ENCODE measurements at places on chromosomes 3 and 15. TPM values are rescaled to one million over a fixed set of nuclear protein-coding genes. Genes with fewer than 3 reads are reported as not detected.

C2CD4A gene
- total RNA-seq = not detected

GABRG3 gene
- total RNA-seq = not detected

GREM1 gene
- total RNA-seq = 8.6 TPM

IGSF10 gene
- total RNA-seq = 4.0 TPM

UBAP1L gene
- 1.2 TPM for total RNA-seq

NR2E3 gene
- not detected for total RNA-seq

MOBP gene
- not detected for total RNA-seq

PAK6 gene
- total RNA-seq = not detected

DNA sequence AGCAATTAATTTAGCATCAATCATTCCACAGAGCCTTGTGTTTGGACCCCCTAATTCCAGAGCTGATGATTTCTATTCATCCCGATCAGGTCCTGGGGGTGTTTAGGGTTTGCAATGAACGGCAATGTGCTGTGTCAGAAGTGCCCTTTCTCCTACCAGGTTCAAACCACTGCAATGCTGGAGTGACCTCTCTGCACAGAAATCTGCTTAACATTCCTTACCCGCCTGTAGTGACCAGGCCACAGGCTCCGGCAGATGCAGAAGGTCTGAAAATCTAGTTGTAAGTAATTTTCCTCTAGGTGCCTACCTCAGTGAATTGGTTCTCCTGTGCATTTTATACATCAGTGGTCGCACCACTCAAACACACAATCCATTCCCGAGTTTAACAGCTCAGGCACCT, 725.3 kb upstream of the CFAP20DC start:
- DNase-seq = no peak

DNA sequence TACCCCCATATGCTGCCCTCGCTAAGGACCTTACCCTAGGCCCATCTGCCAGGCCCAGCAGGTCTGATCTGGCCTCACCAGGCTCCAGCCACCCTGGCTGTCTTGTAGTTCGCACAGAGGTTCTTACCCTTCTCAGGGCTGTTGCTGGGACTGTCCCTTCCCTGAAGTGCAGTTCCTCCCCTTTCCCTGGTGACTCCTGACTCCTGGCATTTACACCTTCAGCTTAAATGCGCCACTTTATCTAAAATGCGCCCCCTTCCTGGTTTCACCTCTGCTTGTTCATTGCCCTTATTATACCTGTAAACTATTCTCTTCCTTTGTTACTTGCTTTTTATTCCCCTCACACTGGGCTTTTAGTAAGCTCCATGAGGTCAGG, 835 bp upstream of the TTLL3 start:
- no peak for DNase-seq

- DNase-seq = no peak
Measured at GRCh38 chr3:149004622-149005021, 13.3 kb downstream of the GYG1 start.

- DNase-seq = no peak
Measured at GRCh38 chr15:100159436-100159835, 182.3 kb downstream of the ADAMTS17 start.

GRCh38 chr3:104132566-104133403, 1233.9 kb upstream of the ALCAM start:
- no peak for DNase-seq

DNA sequence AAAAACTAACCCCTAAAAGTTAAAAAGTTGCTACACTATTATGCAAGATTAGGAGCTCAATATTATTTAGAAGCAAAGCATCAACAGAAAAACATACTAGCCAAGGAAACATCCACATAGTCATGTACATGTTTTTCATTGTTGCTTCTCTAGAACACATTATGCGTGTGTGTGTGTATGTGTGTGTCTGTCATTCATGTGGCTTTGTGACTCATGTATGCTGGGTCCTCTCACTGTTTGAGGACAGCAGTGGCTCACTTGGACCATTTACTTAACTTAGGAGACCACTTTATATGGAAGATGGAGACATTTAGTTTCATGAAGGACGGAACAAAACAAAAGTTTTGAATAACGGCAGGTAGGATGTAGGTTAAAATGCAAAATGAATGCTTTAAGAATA, 219.4 kb upstream of the THBS1 start:
- DNase-seq = no peak

DNA sequence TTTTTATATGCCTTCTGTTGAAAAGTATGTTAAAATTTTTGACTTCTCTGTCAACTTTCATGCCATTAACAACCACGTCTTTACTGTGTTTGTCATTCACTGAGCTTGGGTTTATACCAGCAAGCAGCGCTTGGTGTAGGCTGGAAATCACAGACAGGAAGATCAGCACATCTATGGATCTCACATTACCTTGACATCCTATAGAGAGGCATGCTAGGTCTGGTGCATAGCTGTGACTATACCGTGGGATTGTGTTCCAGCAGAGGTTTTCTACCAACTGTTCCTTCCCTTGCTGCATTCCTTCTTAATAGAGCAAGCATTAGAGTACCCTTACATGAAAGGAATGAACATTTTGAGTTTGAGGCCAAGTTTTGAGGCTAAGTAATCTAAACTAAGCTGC, 53.0 kb downstream of the DZIP3 start:
- no peak for DNase-seq

DNA sequence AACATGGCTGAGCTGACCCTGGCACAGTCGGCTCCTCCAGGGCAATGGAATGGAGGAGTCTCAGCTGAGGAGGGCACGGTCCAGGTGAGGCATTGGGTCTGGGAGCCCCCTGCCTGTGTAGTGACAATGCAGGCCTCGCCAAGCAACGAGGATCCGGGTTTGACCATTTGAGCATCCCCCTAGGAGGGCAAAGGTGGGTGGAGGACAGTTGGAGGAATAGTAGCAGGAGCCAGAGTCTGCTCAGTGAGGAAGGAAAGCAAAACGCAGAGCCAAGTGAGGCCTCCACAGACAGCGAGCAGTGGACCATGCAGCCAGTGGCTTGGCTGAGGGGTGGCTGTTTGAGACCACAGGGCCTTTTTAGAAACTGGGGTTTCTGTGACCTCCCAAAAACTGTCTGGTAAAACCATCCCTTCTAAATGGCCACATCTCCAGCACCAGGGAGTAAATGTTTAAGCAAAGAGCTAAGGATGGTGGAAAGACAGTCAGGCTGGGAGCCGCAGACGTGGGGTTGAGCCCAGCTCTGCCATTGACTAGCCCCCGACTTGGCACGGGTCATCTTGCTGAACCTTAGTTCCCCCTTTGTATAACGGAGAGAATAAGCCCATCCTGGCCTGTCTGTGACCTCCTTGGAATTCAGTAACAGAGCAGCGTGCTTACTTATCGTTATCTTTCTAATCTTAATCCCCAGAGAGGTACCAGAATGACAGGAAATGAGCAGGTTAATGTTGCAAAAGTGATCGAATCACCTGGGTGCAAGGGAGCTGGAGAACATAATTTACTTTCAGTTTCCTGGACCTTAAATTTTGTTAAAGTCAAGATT, 46.8 kb downstream of the CMTM6 start:
- DNase-seq = peak; percentile 74

- DNase-seq = no peak
Measured at GRCh38 chr3:127041933-127042332, 59.0 kb downstream of the PLXNA1 start.

- DNase-seq = no peak
Measured at GRCh38 chr3:49666592-49666991, 7.6 kb upstream of the APEH start.

GRCh38 chr15:63439536-63440264, 58.1 kb upstream of the CA12 start:
- DNase-seq = no peak

GRCh38 chr3:135106445-135106844, 311.4 kb downstream of the EPHB1 start:
- no peak for DNase-seq

DNA sequence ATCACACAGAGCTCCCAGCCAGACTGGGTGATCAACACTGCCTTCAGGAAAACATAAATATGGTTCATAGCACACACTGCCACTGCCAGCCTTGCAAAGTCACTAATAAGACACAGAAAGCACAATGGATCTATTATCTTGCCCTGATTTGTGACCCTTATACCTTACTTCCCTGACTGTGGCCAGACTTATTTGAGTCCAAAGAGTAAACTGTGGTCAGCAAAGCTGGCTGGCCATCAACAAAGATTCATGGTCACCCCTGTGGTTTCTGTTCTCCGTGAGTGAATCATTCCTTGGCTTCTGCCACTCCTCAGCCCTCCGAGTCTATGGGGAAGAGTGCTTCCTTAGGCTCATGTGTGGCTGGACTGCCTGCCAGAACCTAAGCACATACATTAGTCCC, 437.7 kb downstream of the RAP2B start:
- no peak for DNase-seq

- no peak for DNase-seq
Measured at GRCh38 chr3:21328711-21329390, 422.2 kb downstream of the ZNF385D start.

- no peak for DNase-seq
Measured at GRCh38 chr15:72847033-72847432, 63.5 kb upstream of the ADPGK start.

DNA sequence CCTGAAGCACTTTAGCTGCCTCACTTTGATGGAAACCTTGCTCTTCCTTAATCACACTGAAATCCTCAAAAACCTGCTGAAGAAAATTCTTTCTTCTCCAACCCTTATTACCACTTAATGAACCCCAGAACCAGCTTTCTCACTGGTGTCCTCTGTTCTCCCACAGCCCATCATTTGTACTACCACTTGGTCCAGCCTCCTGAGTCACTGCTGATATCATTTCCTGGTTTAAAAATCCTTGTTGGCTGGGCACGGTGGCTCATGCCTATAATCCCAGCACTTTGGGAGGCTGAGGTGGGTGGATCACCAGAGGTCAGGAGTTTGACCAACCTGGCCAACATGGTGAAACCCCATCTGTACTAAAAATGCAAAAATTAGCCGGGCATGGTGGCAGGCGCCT, 418.6 kb upstream of the KCNMB2 start:
- no peak for DNase-seq

DNA sequence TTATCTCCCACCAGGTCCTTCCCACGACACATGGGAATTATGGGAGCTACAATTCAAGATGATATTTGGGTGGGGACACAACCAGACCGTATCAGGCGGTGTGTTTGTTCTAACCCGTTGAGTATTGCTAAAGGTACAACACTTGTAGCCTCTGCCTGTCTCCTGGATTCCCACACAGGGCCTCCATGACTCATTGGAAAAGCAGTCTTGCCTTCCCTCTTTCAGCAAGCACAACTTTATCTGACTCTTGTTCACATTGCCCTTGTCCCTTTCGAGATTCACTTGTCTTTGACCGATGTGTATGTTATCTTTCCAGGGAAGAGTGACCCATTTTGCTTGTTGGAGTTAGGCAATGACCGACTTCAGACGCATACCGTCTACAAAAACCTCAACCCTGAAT, 152.3 kb downstream of the MCTP2 start:
- no peak for DNase-seq

- peak; percentile 24 for DNase-seq
Measured at GRCh38 chr3:16828815-16829214, 55.9 kb upstream of the PLCL2 start.

DNA sequence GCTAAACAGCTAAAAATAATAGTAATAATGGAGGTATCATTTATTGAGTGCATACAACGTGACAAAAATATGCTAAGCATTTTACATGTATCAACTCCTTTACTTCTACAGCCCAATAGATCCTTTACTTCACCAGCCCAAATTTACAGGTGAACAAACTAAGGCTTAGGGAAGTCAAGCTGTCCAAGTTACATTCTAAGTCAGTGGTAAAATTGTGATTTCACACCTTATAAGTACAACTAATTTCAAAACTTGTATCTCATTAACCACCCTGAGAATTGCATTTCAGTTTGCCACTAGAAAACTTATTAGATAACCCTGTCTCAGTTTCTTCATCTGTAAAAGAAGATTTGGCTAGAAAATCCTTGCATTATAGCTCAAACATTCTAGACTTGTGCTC, 10.7 kb downstream of the SLC33A1 start:
- DNase-seq = no peak

DNA sequence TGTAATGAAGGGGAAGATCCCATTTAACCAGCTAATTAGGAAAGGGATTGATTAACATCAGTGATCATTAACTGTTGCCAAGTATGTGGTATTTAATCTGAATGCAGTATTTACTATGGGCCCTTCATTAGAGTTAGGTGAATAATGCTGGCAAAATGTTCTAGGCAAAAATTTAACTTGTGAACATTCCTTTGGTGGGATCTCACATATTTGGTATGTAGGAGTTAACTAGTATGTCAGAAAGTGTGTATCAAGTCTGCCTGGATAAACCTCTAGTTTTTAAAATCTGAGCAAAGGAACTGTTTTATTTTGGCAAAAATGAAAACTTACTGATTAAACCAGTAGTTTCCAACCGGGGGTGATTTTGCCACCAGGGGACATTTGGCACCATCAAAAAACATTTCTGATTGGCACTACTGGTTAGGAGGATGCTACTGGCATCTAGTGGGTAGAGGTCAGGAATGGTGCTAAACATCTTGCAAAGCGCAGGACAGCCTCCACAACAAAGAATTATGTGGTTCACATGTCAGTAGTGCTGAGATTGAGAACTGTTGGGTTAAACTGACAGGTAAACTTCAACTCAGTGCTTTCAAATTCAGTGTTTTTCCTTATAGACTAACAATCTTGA, 22.5 kb downstream of the LRTM1 start:
- DNase-seq = no peak

DNA sequence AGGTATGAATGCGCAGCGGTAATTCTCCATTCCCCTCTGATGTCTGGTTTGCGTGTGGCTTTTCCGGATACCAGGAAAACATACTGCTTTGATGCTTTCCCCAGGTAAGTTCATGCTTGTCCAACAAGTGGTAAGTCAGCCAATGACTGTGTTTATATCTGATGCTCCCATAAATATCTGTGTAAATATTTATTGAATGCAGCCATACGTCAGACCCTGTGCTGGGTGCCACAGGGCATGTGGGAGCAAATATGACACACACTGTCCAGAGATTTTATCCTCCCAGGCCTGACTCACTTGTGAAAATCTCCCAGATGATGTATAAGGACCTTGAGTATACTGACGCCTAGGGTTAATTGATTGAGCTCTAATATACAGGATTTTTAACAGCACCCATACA, 29.6 kb upstream of the CEMIP start:
- DNase-seq = no peak

All from esophagus muscularis mucosa (tissue), 4 donors.